ENCODE measurements at places on chromosomes 3 and 15.

GRCh38 chr3:104835376-104835775, 531.3 kb upstream of the ALCAM start:
- DNase-seq, result no peak

- DNase-seq, result no peak
Observed at GRCh38 chr15:80449825-80450224, 45.6 kb downstream of the ARNT2 start.

- no peak for DNase-seq
Observed at GRCh38 chr3:159301961-159302360, 500.1 kb downstream of the MFSD1 start.

- no peak for DNase-seq
Observed at GRCh38 chr3:104819333-104819732, 547.4 kb upstream of the ALCAM start.

- DNase-seq, result no peak
Observed at GRCh38 chr15:41570764-41571163, 11.8 kb downstream of the TYRO3 start.

- DNase-seq, result no peak
Observed at GRCh38 chr3:175287361-175287963, 428.3 kb downstream of the NAALADL2 start.

DNA sequence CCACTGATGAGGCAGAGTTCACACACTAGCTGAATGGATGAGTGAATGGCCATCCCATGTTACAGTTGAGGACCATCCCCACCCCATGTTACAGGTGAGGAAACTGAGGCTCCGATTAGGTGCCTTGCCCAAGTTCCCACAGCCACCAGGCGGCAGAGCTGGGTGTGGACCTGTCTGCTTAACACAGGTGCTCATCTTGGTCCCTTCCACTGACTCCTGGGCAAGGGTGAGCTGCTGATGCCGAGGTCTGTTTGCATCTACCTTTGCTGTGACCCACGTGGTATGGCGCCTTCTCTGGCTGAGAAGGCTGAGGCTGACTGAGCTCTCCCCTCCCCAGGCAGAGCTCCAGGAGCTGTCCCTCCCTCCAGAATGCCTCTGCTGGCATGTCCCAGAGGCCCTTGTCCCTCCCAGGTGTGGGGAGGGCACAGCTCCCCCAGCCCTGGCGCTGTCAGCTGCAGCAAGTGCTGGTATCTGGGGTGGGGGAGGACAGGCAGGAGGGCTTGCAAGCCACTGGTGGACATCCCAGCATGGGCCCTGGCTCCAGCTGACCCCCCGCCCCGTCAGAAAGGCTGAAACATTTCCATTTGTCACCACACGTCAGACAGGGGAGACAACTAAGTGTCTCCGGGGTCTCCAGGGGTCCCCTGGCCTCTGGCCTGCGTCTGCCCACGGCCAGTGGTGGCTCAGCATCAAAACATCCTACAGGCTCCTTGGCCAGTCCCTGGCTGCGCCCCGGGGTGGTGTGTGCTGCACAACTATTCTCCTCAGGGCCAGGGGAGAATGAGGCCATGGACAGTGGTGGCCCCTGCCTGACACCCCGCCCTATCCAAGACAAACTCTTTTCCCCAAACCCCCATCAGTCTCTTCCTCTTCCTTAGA, 105.4 kb downstream of the ADCY5 start:
- DNase-seq, result no peak

DNA sequence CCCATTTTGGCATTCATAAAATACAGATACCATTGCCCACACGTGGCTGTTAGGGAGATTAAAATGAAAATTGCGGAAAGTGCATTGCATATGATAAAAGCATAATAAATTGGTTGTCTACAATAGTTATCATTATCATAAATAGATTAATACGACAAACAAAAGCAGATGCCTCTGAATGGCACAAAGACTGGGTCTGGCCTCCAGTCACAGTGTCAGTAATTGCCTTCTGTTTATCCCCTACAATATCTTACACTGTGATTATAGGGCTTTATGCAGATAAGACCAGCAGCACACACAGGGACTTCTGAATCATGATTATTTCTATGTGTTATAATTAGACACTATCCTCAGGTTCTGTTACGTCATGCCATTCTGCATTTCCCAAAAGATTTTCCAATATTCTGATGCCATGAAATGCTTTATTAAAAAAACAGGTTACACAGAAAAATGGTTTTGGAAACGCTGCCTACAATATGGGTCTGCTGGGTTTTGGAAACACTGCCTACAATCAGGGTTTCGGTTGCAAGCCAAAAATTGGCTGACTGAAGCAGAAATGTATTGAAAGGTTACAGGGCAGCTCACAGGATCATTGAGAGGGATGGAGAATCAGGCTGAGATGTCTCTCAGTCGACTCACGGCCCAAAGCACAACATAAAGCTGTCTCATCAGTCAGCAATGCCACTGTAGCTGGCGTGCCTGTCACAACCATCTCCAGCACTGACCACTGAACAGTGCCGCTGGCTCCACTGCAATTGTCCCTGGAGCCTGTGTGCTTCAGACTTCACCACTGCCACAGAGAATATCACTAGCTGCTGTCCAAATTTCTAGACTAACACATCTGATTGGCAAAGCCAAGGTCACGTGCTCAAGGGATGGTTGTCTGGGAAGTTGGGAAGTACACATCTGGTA, 248.1 kb downstream of the ERC2 start:
- DNase-seq, result no peak

- no peak for DNase-seq
Observed at GRCh38 chr15:64604319-64604718, 143.9 kb downstream of the ZNF609 start.

DNA sequence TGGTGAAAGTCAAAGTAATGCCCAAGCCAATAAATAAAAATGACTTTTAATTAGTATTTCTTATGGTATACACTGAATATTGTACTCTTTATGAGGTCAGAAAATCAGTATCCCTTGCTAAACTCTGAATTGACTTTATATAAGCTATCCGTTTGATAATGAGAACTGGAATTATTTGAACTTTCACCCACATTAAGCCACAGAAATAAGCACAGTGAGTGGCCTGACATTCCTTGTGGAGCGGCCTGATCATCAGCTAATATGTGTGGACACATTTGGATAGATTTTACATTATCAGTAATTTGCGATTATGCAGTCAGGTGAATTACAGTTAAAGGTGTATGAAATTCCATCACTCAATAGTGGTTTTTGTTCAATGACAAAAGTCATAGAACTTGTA, 136.0 kb upstream of the CBLB start:
- DNase-seq, result no peak

DNA sequence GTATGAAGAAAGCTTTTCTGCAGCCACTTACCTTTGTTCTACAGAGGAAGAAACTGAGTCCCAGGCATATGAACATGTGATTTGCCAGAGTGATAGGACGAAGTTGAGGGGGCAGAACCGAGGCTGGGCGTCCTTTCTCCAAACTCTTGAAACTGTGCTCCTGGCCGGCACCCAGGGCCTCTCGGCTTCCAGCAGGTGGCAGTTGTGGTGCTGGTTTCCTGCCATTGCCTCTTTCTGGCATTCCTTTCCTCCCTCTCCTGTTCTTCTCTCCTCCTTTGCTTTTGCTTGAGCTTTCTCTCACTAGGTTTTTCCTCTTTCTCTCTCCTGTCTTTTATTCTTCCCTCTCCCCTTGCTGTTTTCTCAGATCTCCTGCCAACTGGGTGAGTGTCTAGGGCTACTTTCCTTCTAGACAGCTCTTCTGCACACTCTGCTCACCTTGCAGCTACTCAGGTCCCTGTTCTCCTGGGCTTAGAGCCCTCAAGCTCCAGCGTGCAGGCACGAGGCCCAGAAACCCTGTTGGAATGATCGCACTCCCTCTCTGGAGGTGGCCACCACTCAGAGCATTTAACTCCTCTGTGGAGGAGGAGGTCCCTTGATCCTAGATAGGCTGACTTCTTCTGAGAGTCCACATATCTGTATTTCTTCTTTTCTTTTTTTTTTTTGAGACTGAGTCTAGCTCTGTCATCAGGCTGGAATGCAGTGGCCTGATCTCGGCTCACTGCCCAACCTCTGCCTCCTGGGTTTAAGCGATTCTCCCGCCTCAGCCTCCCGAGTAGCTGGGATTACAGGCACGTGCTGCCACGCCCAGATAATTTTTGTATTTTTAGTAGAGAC, 26.2 kb downstream of the TRAK1 start:
- no peak for DNase-seq

- DNase-seq, result no peak
Observed at GRCh38 chr15:49242820-49243219, 72.8 kb downstream of the GALK2 start.

- DNase-seq, result no peak
Observed at GRCh38 chr3:94184781-94185180, 121.9 kb downstream of the NSUN3 start.

- no peak for DNase-seq
Observed at GRCh38 chr3:126827121-126827520, 123.1 kb downstream of the CHCHD6 start.

DNA sequence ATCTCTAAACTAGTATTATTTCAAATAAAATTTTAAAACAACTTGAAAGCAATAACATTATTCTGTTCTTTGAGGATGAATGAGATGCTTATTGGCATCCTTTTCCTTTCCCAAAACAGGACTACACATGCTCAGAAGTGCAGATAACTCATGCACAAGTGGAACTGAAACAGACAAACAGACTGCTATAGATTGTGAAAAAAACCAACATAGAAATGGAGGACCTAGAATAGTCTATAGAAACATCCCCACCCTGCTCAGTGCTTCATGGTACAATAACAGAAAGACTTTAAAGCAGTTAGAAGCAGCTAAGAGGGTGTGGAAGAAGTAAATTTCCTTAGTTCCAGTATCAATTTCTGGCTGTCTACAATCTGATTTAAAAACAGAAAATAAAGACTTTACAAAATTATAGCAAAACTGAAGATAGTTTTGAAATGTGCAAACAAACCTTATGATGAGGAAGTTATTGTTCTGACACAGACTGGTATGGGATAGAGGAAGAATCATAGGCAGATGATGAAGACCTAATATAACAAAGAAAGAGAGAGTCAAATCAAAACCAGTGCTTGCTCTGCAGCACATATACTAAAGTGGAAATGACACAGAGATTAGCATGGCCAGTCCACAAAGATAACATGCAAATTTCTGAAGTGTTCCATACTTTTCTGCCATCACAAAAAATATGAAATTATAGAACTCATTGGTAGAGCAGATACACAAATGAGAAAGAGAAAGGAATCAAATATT, 1025.4 kb downstream of the SQOR start:
- no peak for DNase-seq

DNA sequence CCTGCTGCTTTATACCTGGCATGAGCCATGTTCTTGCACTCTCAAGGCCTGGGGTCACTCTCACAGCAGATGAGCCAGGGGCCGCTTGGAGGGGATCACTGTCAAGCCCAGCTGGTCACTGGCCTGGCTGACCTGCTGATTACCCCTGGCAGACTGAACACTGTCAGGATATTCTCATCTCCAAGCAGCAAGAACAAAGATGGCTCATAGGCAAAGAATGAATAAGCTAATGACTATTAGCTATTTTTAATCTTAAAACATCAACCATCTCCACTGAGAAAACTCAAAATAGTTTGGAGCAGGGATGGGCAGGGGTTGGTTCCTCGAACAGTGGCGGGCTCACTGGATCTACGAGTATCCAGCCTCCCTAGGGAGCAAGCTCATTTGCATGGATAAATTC, 64.4 kb upstream of the ACAN start:
- no peak for DNase-seq

DNA sequence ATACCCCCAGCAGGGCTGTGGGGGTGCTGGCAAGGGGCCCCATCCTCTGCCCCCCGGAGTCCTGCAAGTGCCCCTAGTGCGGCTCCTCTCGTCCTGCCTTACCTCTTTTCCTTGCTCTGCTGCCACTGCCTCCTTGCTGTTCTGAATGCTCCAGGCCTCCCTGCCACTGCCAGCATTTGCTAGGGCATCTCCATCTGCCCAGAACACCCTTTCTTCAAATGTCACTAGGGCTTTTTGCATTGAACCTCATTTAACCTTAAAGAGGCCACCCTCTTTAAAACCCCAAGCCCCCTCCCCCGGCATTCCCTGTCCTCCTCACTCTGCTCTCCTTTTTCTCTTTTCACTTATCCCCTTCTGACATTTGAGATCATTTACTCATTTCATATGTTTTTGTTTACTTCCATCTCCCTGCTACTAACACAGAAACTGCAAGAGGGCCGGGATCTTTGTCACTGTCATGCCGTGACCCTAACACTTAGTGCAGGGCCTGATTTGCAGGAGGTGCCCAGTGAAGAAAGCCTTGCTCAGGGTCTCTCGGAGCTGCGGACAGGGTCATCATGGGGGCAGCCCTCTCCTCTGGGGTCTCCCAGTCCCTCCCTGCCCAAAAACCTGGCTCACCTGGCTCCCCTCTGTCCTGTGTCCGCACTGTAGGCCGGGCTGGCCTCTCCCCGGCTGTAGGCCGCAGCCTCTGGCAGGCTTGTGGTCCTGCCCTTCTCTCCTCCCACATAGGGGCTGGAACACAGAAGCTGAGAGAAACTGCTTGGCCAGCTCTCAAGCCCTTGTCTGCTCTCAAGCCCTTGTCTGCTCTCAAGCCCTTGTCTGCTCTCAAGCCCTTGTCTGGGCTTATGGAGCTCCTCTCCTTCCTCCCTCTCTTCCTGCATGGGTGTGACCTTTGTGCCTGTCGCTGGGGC, at the start of gene ACOX2:
ACOX2 (minus strand) TSS at position 690 of the 911 bp plus-strand sequence. CDS start 2,084 bp downstream, outside the sequence.
- DNase-seq, result no peak

Measured in immature natural killer cell (primary cell).